Activated T-helper 17 cell treated with anti-CD3 and anti-CD28 coated beads, Interleukin-2, amount 50 U/mL, for 72 hours (primary cell): ENCODE measurements at places on chromosomes 11 and 22.

GRCh38 chr22:16721961-16722360, 103.2 kb downstream of the XKR3 start:
- ATAC-seq: no peak

DNA sequence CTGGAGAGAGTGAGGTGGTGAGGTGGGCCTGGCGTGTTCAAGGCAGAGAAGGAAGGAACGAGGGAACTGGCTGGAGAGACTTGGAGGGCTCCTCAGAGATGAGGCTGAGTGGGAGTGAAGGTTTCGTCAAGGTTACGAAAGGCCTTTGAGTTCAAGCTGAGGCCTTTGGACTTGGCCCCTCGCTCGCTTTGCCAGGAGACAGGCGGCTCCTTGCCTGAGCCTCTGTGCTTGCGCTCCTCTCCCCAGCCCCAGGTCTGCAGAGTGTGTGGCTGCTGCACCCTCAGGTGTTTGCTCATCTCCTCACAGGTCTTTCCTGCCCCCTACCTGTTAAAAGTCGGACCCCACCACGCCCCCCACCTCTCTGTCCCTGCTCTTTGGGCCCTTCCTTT, 91.6 kb downstream of the ATXN10 start:
- no peak for ATAC-seq

DNA sequence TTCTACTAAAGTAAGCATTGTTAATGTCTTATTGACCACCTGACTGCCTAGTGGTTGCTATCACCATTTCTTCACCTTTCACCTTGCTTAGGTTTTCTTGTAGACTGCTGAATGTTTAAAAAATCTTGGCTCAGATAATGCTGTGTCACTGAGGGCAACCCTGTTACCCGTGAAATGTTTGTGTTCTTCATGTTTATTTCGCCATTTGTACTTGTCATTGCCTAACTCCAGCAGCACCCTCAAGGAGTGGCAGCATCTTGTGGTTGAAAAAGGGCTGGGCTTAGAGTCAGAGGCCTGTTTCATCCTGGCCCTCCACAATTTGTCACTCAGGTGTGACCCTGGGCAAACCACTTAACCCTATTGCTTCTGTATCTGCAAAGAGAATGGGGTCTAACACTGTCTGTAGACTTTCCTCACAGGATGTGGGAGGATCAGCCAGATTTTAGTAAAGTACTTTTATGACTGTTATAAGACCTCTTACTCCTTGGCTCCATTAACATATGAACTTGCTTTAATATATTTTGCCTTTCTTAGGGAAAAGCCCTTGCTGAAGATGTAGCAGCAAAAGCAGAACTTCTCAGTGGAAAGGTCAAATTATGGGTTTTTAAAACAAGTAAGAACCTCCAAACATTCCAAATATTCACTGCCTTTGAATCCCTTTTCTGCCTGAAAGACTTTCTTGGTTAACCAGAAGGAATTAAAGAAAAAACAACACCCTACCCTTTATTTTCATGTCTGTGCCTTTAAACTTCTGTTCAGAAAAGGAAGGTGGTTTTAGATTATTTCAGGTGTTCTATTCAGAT, 154.5 kb upstream of the C11orf87 start:
- ATAC-seq: no peak

DNA sequence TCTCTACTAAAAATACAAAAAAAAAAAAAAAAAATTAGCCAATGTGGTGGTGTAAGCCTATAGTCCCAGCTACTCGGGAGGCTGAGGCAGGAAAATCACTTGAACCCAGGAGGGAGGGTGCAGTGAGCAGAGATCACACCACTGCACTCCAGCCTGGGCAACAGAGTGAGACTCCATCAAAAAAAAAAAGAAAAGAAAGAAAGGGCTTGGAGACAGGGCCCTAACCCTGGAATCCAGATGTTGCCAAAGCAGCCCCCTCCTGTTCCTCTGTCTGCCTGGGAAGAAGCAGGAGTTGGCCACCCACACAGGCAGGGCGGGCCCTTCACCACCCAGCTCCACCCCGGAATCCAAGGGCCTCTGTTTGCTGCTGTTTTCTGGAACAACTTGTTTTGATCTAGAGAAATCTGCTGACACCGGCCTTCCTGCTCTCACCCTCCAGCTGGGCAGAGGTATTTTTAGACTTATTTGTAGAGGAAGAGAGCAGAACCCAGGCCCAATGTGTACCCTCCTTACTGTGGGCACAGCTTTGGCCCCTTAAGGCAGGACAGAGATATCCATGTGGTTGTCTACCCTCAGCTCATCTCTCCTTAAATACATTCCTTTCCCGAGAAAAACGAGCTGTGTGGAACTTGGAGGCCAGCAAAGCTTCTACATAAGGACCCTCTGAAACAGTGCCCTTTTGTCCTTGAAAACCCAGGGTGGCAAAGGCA, 2.7 kb upstream of the NEAT1 start:
- ATAC-seq: peak; percentile 7

DNA sequence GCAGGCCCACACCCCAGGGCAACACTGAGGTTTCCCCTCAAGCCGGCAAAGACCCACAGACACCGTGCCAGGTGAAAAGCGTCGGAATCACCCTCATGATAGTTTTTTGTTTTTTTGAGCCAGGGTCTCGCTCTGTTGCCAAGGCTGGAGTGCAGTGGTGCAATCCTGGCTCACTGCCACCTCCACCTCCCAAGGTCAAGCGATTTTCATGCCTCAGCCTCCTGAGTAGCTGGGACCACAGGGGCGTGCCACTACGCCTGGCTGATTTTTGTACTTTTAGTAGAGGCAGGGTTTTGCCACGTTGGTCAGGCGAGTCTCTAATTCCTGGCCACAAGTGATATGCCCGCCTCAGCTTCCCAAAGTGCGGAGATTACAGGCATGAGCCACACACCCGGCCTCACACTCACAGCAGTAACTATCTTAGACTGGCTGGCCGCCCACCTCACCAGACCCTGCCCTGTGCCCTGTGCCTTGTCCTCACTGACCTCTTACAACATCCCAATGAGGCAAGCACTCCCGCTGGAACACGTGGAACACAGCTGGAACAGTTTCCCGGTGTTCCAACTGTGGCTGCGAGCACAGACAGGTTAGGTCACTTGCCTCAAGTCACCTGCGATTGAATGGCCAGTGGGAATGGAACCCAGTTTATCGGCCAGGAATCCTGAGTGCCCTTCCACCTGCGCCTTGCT, 21.1 kb downstream of the LRRC10B start:
- ATAC-seq: no peak

GRCh38 chr11:15816260-15816871, 540.0 kb downstream of the SOX6 start:
- ATAC-seq: peak; percentile 73

DNA sequence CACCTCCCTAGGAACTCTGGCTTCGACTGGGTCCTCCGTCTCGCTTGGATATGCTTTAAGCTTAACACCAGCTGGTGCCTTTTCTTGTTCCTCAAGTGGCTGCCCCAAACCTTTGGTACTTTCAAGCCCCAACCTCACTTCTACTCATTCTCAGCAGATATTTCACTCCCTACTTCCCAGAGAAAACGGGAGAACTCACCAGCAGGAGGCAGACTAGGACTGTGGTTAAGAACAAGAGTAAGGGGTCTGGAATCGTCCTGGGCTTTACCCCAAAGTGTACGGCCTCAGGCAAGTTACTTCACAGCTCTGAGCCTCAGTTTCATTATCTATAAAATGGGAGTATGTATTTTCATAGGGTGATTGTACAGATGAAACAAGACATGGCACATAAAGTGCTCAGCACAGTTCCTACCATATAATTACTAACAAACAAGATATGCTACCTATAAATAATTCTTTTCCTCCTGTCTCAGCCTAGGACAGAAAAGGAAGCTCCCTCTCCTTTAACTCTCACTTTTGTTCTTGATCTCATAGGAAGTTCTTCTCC, 37.8 kb downstream of the PAMR1 start:
- no peak for ATAC-seq

GRCh38 chr22:48500471-48501230, 1327.0 kb downstream of the BRD1 start:
- no peak for ATAC-seq

DNA sequence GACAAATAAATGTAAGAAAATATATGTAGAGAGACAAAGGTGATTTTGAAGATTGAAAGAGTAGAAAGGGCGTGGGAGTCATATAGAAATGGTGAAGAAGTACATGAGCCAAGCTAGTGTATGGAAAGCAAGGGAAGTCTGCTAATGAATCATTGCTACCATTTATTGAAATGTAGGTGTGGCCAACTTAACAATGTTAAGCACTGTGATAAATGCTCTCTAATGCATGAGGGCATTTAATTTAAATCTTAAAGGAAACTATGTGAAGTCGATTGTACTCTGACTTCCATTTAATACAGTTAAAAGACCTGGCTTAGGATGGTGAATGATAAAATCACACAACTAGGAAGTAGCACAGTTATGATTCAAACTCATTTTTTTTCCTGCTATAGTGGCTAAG, 219.9 kb downstream of the CASP12 start:
- no peak for ATAC-seq

DNA sequence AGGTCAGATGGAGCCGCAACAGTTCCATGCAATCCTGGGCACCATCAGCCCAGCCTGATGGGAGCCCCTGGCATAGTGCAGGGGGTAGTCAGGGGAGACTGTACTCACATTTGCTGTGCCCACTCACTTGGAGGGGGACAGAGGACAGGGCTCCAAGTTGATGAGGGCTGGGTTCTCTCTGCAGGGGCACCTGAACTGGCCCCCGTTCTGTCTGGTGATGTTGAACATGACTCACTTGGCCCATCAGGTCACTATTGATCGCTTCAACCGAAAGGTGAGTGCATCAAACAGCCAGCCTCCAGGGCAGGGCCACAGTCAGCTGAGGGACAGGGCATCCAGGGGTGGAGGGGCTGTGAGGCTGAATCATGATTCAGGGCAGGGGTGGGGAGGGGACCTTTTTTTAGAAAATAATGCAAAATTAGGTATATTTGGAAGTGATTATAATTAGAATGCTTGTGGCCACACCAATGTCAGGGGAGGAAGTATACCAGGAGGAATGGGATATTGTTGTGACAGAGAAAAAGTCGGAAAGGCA, 66.4 kb downstream of the OTOG start:
- no peak for ATAC-seq

DNA sequence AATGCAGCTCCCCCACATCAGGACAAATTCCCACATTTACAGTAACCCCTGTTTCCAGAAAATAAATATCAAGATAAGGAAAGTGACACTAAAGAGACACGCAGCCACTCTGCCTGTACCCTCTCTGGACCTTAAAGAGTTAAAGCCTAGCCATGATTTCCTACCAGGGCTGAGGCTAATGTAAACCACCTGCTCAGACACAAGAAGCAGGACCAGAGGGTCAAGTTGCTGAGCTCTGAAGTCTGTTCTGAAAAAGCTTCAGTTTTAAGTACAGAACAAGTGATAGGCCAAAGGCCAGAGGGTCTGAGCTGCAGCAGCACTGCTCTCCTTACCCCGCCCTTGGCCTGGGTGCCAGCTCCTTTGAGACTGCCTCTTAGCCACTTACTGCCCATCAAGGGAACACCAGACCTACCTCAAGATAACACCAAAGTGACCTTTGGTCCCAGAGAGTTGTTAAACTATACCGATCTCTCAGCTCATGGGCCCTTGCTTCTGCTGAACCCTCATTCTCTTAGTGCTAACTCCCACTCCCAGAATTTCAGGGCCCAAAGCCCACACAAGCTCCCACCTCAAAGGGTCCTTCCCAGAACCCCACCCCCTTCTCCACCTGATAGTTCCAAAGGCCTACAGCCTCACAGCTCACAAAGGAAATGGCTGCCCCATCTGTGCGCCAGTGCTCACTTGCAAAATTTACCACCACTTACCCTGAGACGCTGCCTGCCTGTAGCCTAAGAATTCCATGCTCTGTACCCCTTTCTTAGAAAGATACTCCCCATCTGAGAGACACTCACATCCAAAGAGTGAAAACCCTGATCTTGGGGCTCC, 40.5 kb downstream of the IL18BP start:
- no peak for ATAC-seq

- ATAC-seq: no peak
Measured at GRCh38 chr11:57251491-57252104, 14.5 kb upstream of the APLNR start.

DNA sequence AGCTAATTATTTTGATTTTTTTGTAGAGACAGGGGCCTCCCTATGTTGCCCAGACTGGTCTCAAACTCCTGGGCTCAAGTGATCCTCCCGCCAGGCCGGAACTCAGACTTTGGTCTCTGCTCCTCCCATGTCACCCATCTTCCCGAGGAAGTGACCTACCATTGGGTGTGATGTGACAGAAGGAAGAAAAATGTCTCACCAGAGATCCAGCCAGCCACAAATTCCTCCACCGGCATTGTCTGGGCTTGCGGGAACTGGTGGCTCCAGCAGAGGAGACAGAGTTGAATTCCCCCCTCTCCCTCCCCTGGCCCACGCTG, 772 bp downstream of the SLC25A45 start:
- peak; percentile 30 for ATAC-seq

DNA sequence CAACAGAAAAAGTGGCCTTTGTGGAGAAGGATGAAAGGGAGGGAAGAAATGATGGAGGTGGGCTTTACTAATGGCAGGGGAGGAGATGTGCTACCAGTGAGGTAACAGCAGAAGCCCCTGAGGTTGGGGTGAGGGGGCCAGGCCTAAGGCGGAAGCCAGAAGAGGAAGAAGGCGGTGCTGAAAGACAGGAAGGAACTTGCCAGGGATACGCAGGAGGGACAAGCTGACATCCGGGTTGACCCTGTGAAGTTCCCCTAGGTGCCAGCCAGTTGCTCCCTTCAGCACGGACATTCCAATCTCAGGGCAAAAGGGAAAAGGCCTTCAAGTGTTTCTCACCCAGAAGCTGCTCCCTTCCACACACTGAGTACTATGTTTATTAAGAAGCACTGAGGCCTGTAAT, 2.3 kb upstream of the TIRAP start:
- no peak for ATAC-seq

DNA sequence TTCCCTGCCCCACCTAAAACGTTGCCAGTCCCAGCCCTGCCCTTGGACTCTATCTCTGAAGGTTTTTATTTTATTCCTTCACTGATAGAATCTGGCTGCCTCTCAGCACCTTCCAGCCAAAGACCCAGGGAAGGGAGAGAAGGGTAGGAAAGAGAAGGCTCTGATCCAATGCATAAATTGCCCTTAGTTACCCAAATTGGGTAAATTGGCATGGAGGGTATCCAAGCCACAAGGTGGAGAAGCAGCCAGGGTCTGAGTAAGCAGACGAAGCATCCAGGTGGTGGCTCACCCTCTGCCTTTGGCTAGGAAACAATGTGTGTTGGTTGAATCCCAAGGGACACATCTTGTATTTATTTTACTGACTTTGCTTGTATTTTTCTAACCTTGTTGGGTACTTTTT, 89.0 kb downstream of the FEZ1 start:
- ATAC-seq: no peak

DNA sequence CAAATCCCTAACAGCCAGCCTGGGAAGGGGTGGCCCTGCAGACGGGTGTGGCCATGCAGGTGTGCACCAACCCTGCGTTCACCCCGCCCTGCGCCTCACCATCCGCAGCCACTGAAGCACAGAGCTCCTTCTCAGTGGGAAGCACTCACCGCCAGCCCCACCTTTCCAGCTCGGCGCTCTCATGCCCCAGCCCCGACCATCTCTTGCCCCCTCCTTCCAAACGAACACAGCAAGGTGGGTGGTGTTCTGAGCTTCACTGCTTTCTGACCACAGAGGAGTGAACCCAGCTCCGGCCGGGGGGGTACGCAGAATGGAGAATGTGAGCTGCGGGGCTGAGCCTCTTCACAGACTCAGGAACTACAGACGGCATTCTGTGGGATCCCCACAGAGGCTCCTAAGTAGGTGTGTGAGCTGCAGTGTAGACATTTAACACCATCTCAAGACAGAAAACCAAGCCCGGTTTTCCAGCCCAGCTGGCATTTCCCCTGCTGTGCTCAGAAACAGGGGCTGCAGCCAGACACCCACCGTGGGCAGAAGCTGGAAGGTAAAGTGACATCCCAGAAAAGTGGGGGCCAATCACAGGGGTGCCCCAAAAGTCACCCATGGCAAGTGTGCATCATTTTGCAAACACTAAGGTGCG, 88.4 kb upstream of the RTL6 start:
- no peak for ATAC-seq

GRCh38 chr22:46742576-46743221, 4.6 kb upstream of the CERK start:
- ATAC-seq: no peak
